ENCODE measurements at places on chromosomes 2 and 18.

- no peak for DNase-seq
These were observed 63.6 kb downstream of the TRABD2A start for GRCh38 chr2:84817239-84817655.

- DNase-seq: no peak
These were observed 236.3 kb upstream of the RASGRP3 start for GRCh38 chr2:33240178-33240577.

DNA sequence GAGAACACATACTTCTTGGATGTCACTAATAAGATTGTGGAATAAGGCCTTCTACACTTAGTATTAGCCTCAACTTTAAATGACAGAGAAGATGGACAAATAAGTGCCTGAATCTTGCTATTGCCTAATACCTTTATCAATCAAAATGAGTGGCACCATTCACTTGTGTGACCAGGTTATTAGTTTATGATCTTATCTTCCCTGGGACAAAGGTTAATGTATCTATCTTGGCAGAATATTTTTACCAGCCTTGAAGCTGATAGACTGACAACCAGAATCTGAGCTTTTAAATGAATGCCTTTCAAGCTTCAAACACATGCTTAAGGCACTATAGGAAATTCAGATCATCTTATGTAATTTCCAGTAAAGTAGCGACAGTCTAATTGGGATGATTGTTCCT lies 202.9 kb downstream of the CCDC85A start:
- no peak for DNase-seq

GRCh38 chr2:240207661-240208060 lies 67.2 kb upstream of the OTOS start:
- no peak for DNase-seq

GRCh38 chr2:55112229-55113031 lies 62.2 kb upstream of the RTN4 start:
- no peak for DNase-seq
